ENCODE measurements at places on chromosomes 1 and 21.

DNA sequence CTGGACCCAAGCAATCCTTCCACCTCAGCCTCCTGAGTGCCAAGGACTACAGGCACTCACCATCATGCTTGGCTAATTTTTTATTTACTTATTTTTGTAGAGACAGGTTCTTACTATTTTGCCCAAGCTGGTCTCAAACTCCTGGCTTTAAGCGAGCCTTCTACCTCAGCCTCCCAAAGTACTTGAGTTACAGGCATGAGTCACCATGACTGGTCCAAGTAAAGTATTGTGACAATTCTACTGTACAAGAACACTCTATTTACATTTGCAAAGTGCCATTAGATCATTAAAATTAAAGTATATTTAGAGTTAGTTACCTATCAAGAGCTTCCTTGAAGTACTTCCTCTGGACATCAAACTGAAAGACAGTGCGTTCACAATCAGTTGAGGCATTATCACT is 44.8 kb downstream of the NRDC start:
- DNase-seq = no peak

DNA sequence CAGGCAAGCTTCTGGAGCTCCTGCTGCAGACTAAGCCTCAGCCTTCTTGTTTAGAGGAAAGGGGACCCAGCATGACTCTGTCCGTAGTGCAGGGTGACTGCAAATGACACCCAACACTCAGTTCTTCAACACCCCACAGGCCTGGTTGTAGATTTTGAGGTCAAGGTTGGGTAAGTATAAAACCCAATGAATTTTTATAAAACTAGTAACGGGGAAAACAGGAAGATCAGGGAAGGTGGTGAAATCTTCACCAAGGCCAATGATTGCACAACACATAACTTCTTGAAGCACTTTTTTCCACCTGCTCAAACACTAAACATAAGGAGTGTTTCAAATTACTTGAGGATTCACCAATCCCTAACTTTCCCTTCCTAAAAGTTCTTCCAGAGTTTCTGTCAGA is 89.4 kb upstream of the JAK1 start:
- no peak for DNase-seq

DNA sequence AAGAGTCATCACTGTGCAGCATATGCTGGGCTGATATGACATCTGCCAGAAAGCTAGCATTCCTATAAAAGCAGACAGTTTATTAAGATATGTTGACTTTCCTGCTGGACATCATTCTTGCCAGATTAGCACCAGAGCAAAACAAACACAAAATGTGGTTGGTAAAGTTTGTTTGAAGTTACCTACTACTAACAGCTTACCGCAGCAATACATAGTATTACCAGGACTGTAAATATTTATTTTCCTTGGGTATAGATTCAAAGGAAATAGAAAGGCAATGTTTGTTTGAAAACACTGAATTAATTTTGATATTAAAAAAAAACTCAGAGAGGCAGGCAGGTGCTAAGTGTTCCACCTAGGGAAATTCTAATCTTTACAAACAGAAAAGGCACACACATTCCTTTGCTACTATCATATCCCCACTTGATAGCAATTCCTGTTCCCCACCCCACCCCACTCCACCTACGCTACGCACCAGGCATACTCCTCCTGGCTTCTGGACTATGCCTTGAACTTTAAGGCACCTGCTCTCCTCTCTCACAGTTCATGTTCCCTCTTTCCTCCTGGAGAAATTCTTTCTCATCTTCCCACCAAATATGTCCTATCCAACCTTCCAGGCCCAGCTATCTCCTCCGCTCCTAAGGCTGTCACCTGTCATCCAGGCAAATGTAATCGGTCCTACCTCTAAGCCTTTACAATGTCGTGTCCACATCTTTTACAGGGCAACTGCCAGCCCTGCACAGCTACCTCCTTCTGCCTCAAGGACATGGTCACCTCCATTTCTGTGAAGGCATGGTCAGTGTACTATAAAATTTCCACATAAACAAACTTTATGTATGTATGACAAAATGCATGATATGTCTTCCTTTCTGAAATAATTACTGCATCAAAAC is 34.7 kb downstream of the PTPN14 start:
- DNase-seq = no peak

DNA sequence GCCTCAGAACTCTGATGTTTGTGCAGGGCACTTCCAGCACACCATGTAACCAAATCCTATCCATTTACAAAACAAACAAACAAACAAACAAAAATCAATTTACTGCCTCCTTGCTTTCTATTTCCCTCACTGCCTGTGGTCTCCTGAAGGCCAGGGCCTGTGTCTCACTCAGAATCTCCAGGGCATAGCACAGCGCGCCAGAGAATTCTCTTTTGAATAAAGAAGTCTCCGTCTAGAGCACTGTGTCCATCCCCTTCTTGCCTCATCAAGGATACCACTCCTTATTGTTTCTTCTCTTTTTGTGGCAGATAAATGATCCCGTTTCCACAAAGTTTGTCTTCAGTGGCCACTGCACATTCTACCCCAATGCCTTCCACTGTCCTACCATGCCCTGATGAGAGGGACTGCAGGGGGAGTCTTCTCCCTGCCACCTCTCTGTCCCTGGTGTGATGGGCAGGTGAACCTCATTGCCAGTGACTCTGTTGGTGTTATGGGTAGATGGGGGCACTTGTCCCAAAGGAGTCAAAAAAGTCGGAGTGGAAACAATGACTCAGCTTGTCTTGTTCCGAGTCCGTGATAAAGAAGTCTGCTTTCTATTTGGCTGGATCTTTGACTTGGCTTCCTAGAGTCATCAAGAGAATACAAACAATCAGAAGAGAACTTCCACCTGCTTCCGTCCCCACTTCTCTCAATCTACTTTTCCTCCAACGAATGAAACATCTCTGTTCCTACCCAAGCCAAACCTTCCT is 30.0 kb downstream of the XCL2 start:
- no peak for DNase-seq

GRCh38 chr1:150092180-150092791 is 24.7 kb downstream of the VPS45 start:
- DNase-seq = no peak

DNA sequence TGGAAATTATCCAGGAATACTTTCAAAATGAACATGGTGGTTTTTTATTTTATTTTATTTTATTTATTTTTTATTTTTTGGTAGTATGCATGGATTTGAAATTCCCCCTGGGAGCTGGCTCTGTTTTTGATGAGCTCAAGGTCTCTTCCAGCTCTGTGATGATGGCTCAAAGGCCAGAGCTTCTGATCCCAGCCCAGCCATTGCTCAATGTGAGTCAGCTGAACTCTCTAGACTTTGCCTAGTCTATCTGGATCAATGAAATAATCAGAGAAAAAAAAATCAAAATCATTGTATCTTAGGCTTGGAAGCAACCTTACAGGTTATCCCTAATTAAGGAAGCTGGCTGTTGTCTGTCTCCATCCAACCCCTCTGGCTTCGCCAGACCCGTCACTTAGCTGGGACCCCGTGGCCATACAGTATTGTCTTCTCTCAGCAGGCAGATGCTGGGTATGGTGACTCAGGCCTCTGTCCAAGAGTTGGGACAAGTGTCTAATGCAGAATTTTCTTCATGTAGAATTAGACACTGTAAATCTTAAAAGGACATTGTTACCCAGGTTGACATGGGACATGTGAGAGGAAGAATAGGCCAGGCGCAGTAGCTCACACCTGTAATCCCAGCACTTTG is 90.2 kb upstream of the LPGAT1 start:
- DNase-seq = no peak

DNA sequence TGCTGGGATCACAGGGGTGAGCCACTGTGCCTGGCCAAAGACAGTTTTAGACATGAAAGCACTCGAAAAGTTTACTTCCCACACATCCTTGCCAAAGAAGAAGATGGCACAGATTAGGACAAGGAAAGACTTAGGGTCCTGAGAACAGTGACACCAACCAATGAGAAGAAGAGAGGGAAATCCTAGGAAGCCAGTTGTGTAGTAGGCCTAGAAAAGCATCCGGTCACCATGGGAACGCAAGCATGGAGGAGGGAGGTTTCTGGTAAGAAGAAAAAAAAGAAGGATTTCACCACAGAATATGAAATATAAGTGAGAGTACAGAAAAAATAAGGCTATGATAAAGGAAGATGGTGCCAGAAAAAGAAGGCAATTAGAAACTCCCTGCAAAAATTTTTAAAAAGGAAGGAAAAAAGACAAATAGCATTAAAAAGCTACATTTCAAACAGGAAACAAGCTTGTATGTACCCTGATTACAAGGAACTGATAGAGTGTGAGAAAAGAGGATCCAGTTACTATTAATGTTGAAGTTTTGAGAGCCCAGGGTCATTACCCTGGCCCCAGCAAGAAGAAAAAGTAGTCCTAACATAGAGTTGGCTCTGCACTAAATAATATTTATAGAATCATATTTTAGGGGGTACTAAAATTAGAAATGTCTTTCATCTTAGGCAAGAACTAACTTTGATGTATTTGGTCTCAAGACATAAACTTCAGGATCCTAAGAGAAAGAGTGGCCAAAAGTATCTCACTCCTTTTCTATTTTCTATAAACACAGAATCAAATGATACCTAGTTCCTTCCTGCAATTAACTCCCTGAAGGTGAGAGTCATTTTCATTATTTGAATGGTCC is 16.1 kb downstream of the DIPK1A start:
- no peak for DNase-seq

DNA sequence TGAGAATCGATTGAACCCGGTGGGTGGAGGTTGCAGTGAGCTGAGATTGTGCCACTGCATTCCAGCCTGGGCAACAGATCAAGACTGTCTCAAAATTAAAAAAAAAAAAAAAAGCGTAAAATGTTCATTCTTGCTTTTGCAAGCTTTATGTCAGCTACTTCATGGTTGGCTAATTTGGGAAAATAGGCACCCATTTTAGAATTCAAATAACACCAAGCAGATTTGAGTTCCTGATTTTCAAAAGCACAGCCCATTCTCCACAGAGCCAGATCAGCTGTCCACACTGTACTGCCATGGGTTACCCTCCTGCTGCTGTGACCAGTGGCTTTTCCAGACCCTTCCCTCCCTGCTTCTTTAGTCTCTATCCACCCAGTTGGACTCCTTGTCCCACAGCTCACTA is 4.4 kb downstream of the THEM5 start:
- no peak for DNase-seq

GRCh38 chr1:217871955-217872354 is 240.8 kb downstream of the SPATA17 start:
- no peak for DNase-seq

Measured in non-pigmented ciliary epithelial cell (primary cell).